Hematopoietic multipotent progenitor cell (in vitro differentiated cells): ENCODE measurements at places on chromosomes 3 and 15.
A peak's percentile ranks its signal among the peaks of the same experiment; 100 is the strongest.

- peak; percentile 24 for DNase-seq
Observed at GRCh38 chr3:126935756-126936509, 47.0 kb upstream of the PLXNA1 start.

GRCh38 chr3:101868534-101869464 lies 19.5 kb downstream of the NFKBIZ start:
- DNase-seq, result no peak

DNA sequence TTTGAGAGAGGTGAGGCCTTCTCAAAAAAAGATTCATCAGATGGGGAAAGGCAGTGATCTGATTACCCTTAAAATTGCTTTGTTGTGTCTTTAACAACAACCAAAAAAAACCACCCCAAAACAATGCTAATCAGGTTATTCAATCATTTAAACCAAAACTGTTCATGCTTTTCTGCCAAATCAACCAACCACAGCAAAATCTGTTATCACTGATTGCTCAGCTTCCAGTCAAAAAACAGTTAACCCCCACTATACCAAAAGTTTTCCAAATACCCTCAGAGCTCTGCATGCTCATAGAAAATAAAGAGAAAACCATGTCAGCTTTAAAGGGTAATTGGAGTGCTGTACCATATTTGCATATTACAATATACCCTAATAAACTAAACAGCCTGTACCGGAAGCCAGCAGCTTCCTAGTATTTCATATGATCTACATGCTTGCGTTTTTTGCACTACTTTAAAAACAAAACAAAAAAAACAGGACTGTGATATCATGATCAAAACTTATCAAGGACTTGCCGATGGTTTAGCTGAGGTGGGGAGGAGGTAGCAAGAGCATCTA lies 22.8 kb downstream of the SATB1 start:
- peak; percentile 14 for DNase-seq

DNA sequence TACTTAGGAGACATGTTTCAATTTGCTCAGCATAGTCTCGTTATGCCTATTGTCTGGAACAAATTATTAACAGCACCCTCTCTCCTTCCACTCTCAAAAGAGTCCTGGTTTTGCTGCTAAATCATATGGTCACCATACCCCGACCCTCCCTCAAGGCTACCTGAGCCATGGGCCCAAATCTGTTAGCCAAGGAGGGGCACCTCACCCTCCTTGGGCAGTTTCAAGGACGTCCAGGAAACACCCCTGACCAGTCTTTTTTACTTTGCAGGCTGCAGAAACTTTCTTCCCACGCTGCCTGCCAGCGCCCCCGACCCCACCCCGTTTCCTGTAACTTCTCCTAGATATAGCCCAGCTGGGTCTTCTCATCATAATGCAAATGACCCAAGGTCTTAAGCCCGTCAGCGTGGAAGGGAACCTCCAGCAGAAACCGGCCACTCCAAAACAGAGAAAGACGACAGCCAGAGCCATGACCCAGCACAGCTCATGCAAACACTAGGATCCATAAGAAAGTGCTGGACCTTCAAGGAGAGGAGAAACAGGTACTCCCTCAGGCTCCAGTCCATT lies 62.3 kb downstream of the ADCY5 start:
- no peak for DNase-seq

DNA sequence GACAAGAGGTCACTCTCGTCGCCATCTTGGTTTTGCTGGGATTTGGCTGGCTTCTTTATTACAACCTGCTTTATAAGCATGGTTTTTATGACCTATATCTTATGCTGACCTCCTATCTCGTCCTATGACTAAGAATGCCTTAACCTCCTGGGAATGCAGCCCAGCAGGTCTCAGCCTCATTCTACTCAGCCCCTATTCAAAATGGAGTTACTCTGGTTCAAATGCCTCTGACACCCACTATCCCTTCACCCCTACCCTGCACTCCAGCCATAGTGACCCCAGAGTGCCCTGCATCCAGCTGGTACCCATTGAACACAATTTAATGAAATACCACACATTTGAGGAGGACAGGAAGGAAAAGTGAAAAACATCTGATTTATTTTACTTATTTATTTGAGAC lies 23.4 kb downstream of the METTL6 start:
- DNase-seq, result no peak

- DNase-seq, result no peak
Observed at GRCh38 chr3:59611649-59612443, 562.0 kb upstream of the CFAP20DC start.

GRCh38 chr15:44147636-44148035 lies 47.4 kb downstream of the FRMD5 start:
- DNase-seq, result no peak

DNA sequence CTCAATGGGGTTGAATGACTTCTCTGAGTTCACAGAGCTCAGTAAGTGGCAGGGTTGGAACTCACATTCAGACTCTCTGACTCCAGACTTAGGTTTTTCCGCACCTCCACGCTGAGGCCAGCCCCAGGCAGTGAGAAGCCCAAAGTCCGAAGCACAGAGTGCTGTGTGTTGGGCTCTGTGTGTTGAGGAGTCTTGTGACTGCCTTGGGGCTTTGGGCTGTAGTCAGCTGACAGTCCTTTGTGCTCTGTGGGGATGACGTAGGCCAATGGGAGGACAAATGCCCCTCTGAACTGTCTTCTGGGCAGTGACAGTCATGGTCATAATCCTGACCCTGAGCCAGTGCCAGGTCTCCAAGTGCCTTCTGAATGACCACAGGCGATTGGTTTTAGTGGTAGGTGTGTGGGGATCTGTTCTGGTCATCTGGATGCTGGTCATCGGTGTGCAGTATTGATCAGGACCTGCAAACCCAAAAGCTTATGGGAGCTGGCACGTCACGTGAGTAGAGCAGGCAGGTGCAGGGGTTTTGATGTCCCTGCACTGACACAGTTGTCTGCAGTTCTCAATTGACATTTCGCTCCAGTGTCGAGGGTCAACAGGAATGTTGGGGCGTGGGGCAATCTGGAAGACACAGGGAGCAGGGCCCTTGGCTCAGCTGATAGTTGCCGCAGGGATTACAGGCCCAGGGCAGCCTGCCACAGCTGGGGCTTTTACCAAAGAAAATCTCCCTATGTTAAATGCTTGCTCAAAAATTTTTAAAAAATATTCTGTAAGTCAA lies 45.3 kb downstream of the CAPN3 start:
- no peak for DNase-seq

GRCh38 chr3:195256639-195257453 lies 14.1 kb downstream of the XXYLT1 start:
- no peak for DNase-seq

GRCh38 chr3:141402476-141403171 lies 34.3 kb downstream of the ZBTB38 start:
- no peak for DNase-seq

DNA sequence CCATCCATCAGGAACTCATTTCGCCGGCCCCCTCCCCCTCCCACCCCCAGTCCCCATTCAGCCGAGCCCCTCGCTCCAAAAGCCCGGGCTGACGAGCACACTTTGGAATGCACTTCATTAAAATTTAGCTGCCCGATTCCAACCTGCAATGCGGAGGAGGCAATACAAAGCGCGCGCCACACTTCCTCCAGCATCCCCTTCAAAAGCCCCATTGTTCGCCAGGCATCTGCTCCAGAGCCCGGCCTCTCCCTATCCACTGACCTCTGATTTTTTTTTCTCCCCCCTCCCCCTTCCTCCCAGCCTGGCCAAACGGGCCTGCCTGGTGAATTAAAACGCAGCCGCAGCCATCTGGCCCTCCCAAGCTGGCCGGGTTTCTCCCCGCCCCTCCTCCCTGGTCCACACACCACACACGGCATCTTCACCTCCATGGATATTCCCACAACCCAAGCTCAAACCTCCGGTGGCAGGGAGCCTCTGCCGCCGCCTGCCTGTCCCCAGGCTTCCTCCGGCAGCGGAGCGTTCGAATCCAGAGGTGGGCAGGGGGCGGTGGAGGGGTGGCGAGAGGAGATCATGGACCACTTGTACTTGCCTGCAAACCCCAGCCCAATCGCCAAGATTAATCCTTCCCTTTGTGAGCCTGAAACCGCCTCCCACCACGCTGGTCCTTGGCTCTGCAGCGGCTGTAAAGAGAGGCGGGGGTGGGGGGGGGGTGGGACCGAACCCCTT lies 441.3 kb downstream of the MAGI1 start:
- DNase-seq, result no peak

DNA sequence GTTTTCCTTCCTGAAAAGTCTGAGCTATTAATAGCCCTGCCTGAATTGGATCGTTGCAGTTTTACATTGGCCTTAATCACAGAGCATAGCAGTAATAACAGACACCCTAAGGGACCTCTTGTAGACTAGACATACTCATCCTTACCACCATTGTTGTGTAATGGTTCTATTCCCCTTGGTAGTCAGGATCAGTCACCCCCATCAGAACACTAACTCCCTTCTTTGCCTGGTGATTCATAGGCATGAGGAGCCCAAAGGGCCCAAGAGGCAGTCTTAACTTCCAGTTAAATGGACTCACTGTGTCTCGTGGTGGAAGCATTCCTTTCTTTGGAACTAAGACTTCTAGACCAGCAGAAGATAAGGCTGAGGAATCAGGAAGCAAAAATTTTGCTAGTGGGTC lies 20.2 kb downstream of the CGGBP1 start:
- DNase-seq, result no peak

GRCh38 chr15:67762610-67763368 lies 62.5 kb upstream of the SKOR1 start:
- DNase-seq, result no peak

- no peak for DNase-seq
Observed at GRCh38 chr15:101669744-101670143, 17.6 kb upstream of the TM2D3 start.

- DNase-seq, result no peak
Observed at GRCh38 chr3:106533093-106533787, 664.4 kb upstream of the CBLB start.

GRCh38 chr3:153595186-153595815 lies 433.3 kb downstream of the RAP2B start:
- DNase-seq, result peak; percentile 10

DNA sequence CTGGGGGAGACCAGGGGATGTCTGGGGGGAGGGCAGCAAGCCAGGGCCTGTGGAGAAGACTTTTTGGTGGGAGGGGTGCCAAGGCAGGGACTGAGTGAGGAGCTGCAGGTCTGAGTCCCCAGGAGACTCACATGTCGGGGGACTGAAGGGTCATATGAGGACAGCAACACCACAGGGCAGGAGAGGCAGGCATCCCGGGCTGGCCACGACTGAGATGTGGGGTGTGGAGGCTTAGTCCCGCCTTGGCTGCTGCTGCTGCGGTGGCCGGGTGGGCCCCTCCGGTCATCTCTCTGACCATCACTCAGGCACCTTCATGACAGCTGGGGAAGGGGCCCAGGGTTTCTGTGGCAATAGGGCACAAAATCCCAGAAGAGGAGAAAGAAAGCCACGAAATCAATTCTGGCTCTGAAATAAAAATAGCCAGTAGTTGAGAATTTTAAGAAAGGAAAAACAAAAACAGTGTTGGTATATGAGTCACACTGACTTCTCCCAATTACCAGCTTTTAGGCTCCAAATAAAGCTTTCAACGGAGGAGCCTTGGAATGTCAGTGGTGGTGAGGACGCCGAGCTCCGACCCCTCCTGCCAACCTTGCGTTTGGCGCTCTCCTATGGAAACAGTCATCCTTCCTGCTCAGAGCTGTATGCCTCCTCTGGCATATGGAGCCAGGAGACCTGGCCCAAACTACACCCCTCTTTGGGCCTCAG lies 52.9 kb upstream of the ITGA11 start:
- no peak for DNase-seq

DNA sequence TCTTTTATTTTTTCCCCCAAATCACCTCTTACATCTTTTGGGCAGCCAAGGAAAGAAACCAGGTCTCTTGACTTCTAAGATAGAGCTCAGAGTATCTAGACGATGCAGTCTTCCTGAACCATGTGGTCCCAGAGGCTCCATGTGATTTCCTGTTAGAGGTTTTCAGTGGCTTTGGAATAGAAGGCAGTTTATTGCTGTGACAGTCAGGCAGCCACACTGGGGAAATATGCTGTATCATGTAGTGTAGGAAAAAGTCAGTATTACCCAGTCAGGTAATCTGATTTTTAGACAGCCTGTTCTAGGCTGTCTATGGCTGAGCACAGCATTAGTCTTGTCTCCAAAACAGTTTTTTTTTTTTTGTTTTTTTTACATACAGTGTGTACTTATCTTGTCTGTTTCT lies 294.3 kb downstream of the THSD4 start:
- no peak for DNase-seq

GRCh38 chr15:48940508-48940907 lies 23.2 kb downstream of the SHC4 start:
- DNase-seq, result no peak

GRCh38 chr3:36408146-36408545 lies 27.8 kb downstream of the STAC start:
- DNase-seq, result peak; percentile 9

- DNase-seq, result no peak
Observed at GRCh38 chr15:41950489-41950888, 21.9 kb downstream of the EHD4 start.

DNA sequence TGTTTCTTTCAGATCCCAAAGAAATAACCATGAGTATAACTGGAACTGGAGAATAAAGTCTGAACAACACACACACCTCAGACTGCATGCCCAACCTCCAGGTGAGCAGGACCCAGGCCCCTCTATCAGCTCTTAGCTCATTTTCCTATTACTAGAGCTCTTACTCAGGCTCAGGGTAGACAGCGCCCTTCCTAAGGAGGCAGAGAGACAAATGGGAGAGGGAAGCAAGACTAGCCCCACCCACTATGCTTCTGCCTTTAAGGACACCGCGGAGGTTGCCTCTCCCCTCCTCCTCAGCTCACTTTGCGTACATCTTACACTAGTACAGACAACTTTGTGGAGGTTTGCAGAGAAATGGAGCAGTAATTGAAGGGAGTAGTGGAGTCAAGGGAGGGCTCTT lies 44.0 kb upstream of the GLCE start:
- no peak for DNase-seq

DNA sequence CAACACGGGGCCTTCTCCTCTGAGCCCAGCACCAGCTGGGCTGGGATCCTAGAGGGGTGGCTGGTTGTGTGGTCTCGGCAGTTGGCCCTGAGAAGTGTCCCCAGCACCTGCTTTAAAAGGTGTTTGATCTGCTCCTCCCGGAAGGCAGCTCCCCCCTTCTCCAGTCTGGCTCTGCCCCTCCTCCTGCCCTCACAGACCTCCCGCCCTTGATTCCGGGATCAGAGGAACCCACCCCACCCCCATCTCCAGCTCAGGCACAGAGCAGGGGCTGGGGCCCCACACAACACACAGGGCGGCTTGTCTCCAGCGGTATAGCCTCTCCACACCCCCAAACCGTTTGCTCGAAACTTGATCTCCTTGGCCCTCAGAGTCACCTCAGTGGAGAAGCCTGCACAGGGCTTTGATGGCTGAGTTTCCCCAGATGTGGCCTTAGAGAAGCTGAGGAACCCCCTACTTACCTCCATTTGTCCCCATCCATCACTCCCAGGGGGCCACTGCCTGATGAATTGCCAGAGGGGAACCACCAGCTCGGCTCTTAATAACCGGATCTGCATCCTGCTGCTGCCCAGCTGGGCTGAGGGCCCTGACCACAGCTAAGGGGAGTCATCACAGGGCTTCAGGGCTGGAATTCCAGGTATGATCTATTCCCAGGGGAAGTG lies 6.4 kb upstream of the STRA6 start:
- no peak for DNase-seq

- no peak for DNase-seq
Observed at GRCh38 chr15:50098545-50098944, 20.5 kb downstream of the ATP8B4 start.

- DNase-seq, result no peak
Observed at GRCh38 chr15:82165948-82166376, 96.6 kb downstream of the EFL1 start.
